CD4-positive, CD25-positive, alpha-beta regulatory T cell (primary cell): ENCODE measurements at places on chromosomes 5 and 9.

DNA sequence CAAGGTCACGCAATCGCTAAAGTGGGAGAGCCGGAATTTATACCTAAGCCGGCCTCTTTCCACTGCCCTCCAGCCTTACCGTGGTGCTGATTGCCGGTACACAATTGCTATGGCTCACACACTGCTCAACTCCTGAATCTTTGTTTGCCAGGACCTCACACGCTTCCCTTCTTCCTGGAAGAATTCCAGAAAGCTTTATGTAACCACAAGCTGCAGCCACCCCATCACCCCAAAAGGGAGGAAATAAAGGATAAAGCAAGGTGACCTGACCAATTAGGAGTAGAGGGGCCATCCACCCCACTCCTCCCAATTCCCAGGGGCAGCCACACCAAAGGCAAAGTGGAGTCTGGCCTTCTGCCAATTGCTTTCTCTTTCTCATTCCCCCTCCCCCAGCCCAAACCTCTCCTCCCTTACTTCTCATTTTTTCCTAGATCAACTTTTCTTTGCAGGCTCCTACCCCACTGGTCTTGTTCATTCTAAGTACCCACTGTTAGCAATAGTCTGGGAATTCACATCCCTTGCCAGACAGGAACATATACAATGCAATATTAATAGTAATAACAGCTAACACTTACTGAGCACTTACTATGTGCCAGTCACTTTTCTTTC lies 18.0 kb upstream of the CDC23 start:
- no peak for DNase-seq

DNA sequence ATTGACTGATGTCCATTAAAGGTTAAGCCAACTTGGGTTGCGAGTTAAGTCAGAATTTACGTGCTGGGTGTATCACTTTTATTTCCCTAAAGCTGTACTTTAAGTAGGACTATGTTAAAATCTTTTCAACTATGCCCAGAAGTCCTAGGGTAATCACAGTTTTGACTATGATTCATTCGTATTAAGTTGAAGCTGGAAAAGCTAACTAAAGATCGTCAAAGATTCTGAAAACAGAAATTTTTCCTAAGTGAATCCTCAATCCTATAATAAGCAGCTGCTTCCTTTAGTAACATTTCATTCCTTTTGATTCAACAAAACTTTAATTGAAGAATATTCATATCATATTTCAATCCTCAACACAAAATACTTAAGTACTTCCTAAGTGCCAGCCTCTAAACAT lies 460.4 kb downstream of the ACTL7B start:
- DNase-seq: no peak

DNA sequence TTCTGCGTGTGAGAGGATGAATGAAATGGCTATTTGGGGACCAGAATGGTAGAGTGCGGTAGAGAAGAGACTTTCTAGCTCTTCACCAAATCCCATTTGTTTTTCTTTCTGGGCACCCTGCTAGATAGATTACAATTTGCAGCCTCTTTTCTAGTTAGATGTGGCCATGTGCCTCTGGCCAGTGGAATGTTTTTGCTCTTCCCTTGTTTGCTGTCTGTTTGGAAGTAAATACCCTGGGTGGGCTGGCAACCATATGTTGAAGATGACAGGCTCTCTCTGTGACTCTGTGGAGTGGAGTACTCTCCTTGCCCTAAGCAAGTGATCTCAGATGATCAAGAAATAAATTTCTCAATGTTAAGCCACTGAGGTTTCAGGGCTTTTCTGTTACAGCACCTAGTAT lies 12.9 kb downstream of the GNG10 start:
- no peak for DNase-seq

GRCh38 chr9:755454-756381 lies 85.8 kb upstream of the DMRT1 start:
- no peak for DNase-seq

DNA sequence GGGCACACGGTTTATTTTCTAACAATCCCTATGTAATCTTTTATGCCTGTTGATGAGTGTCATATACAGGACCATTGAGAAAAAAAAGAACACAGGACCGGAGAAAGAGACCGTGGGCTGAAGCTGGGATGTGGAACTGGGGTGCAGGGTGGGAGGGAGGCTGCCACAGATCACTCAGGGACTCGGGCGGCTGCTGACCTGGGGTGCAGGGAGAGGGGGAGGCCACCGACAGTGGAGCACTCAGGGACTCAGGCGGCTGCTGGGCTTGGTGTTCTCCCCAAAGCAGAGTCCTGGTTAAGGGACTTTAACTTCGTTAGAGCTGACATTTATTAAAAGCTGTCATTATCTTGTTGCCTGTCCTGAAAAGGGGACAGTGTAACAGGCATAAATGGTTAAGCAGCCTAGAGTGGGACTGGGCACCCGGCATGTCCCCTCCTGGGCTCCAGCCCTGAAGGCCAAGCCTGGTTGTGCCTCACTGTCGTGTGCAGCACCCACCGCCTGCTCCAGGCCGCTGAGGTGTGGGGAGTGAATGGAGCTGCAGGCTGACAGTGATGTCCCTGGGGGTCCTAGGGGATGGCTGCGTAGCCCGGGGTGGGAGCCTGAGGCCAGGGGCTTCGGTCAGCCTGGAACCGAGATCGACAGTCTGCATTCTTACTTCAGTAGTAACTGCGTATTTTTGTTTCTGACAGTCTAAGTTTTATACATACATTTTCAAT lies 14.0 kb downstream of the NDUFS6 start:
- DNase-seq: no peak

GRCh38 chr9:21294364-21294774 lies 10.7 kb downstream of the IFNA5 start:
- DNase-seq: no peak
